ENCODE measurements at places on chromosomes 3 and 15.
A peak's percentile ranks its signal among the peaks of the same experiment; 100 is the strongest.

DNA sequence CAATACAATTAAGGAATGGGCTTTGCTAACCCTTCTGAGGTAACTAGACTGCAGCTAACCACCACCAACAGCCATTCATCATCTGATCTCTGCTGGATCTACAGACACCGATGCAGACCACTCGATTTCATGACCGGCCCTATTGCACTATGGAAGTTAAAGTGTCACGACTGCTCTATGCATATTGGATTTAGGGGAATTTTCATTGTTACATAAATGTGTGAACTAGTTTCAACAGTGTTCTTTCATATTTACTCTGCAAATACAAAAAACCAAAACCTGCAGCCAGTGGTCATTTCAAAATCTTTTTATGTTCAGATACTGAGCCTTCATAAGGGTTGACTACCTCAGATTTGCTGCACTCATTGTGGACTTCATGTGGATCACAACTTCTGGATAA, 14.5 kb downstream of the CDV3 start:
- DNase-seq, result no peak

GRCh38 chr3:195154793-195155535, 116.0 kb downstream of the XXYLT1 start:
- peak; percentile 85 for DNase-seq

DNA sequence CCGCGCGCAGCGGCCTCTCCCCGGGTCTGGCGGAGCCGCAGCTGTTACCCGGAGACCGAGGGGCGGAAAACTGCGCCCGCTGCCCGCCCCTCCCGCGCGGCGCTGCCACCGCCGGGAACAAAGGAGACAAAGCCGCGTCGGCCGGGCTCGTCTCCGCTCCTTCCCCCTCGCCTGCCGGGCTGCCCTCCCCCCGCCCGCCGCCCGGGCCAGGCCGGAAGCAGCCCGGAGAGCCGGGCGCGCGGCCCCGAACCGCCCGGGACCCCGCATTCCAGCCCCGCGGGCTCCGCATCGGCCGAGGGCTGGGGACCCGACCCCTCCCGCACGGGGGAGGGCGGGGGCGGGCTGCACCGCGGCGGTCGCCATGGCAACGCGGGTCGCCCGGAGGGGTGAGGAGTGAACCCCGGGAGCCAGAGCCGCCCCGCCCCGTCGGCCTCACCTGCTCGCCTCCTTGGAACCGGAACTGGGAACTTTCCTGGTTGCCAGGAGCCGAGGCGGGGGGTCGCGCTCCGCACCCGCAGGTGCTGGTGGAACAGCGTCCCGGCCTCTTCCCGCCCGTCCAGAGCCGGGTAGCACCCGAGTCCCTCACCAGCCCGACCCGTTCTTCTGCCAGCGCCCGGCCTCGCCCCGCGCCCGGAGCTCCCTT, 448 bp downstream of the PLXNB1 start:
- no peak for DNase-seq

DNA sequence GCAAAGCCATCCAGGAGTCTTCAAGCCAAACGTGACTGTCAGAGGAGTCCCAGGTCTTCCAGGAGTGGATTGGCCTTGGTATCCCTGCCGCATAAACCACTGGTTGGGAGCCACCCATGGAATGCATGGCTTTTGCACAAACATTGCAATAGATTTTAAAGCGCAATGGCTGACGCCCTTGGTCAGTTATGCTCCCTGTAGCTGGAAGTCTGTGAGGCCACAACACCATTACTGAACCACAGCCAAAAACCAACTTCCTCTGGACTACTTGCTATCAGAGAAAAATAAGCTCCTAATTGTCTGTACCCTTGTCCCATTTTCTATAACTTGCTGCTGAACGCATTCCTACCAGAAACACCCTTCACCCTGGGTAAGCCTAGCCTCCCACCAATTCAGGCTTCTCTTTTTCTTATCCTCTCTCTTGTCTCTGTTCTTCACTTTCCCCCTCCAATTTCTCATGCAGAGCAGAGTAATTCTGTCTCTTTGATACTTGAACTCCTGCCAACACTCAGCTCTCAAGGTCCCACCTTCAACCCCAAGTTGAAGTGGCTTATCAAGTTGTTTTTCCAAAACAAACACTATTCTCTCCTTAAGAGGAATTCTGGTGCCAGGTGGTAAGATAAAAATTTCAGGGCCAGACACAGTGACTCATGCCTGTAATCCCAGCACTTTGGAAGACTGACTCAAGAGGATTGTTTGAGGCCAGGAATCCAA, 176.4 kb upstream of the UBE2E1 start:
- no peak for DNase-seq

- no peak for DNase-seq
Measured at GRCh38 chr15:39623529-39623931, 42.7 kb downstream of the THBS1 start.

DNA sequence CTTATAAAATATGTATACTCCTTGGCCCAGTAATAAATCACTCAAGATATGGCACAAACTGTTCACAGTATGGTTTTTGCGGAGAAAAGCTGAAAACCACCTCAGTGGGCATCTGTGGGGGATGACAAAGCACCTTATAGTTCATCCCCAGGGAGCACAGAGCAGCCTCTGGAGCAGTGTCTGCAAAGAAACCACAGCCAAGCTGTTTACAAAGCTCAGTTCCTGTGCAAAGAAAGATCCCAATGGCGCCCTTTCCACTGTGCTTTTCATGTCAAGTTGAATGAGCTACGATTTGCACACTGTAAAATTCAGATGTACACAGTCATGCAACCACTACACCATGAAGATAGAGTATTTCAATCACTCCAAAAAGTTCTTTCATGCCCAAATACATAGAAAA, 2.5 kb upstream of the EFCC1 start:
- no peak for DNase-seq

DNA sequence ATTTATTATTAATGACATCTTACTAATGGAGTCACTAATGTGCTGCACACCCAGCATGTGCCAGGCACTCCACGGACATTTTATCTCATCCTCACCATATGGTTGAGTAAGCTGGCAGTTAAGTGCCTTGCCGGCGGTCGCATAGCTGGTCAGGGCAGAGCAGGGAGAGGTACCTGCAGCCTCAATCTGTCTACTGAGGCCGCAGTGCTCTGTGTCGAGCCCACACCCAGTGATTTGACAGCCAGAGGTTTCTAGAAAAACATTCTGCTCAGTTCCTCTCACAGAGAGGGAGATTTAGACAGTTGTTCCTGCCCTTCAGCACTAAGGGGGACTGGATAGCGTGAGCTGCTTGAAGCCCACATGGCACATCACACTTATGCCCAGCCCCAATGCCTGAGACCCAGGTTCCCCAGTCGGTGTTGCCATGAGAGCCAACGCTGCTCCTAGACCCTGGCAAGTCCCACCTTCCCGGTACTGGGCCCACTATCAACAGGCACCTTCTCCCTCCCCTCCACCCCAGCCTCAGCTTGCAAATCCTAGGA, 2.6 kb downstream of the LIPC start:
- DNase-seq, result peak; percentile 34

GRCh38 chr3:35617370-35617769, 22.0 kb upstream of the ARPP21 start:
- no peak for DNase-seq

GRCh38 chr3:69409831-69410230, 23.9 kb upstream of the FRMD4B start:
- DNase-seq, result no peak

DNA sequence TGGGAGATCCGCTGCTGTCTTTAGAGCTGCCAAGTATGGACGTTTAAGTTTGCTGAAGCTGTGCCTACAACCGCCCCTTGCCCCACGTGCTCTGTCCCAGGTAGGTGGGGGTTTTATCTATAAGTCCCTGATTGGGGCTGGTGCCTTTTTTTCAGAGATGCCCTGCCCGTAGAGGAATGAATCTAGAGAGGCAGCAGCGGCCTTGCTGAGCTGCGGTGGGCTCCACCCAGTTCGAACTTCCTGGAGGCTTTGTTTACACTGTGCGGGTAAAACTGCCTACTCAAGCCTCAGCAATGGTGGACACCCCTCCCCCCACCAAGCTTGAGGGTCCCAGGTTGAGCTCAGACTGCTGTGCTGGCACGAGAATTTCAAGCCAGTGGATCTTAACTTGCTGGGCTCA, 83.4 kb upstream of the FGF7 start:
- DNase-seq, result no peak

- no peak for DNase-seq
Measured at GRCh38 chr3:192064959-192065358, 604.0 kb downstream of the PYDC2 start.

DNA sequence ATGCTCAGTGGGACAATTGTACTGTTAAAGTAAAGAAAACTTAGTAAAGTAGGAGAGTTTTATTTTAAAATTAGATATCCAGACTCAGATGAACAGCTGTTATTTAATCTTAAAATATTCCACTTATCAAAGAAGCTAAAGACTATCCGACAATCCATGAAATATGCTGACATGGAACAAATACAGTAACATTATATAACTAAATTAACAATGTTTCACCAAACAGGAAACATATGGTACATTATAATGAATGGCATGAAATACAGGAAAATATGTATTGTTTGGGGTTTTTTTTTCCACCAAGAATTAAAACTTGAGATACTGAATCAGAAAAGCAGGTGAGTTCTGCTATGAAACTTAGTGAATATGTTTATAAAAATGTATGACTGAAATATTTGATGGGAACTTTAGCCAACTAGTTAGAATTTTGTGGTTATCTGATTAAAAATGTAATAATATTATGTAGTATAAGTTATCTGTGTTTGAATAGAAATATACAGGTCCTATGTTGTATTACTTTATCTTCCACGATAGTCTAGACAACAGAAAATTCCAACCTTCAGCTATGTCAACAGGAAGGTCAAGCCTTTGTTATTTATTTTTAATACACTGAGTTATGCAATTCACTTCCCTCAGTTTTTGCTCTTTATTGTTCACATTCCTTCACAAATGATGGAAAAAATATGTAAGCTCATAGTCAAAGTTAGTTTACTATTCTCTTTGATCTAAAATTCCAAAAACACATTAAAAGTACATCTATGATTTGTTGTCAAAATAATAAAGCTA, 72.7 kb downstream of the UACA start:
- DNase-seq, result no peak

- no peak for DNase-seq
Measured at GRCh38 chr3:178003756-178004155, 532.5 kb upstream of the KCNMB2 start.

DNA sequence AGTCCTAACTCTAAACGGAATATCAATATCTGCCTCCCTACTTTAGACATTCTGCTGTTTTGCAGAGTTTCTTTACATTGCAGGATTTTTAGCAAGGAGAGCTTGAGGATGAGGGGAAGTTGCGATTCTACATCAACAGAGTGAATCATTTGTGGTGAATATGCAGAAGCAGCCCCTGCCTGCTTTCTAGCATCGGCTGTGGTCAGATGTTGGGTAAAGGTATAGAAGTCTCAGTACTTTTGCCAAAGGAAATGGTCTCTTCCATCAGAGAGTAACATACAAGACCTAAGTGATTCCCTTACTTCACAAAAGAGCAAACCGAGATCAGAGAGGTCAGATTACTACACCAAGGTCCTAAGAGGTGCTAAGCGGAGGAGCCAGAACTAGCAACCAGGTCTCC, 15.2 kb downstream of the ST3GAL6 start:
- no peak for DNase-seq

DNA sequence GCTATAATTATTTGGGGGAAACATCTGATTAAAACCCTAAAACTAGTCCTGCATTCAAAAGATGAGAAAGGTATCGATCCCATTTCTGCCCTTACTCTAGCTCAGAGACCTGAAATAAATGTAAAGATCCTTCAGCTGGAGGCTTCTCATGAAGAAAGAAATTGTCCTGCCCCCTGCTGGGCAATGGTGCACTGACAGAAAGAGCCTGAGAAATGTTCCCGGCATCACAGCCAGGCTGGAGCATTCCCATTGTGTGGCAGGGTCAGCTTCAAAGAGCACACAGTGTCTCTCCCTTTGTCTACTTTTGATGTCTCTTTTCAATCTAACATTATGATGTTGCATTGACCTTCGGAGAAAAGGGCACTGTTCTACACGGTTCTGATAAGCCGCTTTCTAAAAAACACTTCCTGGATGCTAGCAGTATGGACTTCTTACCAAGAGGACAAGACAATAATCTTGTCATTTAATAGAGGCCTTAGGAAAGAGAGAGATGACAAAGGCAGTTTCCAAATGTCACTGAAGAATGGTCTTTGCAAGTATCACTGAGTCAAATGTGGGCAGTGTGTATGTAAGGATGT, 287.5 kb downstream of the MAGI1 start:
- DNase-seq, result no peak
